ENCODE measurements at places on chromosomes 3 and 15.

DNA sequence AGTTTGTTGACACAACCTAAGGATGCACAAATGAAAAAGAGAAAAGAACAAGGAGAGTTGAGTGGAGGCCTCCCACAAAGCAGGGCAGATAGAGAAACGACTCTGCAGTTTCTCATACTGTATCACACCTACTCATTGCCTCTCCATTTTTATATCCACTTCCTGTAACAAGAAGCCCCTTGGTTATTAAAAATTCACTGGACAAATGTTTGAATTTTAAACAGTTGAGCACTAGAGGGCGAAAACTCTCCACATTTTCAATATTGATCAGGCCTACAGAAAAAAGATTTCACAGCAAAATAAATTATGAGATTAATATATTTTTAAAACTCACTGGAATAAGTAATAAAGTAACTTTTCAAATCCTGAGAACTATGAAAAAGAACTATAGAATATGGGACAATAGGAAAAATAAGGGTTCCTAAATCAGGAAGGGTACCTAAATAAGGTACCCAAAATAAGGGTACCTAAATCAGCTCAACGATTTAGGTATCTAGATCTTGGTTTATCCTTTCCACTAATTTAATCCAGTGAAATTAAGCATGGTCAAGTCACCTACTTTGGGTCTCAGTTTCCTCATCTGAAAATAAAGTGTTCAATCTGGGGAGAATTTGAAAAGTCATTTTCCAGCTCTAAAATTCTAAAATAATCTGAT lies 47.0 kb upstream of the PPIB start:
- peak; percentile 65 for DNase-seq

- no peak for DNase-seq
Measured at GRCh38 chr3:176075491-176075890, 1121.8 kb downstream of the TBL1XR1 start.

DNA sequence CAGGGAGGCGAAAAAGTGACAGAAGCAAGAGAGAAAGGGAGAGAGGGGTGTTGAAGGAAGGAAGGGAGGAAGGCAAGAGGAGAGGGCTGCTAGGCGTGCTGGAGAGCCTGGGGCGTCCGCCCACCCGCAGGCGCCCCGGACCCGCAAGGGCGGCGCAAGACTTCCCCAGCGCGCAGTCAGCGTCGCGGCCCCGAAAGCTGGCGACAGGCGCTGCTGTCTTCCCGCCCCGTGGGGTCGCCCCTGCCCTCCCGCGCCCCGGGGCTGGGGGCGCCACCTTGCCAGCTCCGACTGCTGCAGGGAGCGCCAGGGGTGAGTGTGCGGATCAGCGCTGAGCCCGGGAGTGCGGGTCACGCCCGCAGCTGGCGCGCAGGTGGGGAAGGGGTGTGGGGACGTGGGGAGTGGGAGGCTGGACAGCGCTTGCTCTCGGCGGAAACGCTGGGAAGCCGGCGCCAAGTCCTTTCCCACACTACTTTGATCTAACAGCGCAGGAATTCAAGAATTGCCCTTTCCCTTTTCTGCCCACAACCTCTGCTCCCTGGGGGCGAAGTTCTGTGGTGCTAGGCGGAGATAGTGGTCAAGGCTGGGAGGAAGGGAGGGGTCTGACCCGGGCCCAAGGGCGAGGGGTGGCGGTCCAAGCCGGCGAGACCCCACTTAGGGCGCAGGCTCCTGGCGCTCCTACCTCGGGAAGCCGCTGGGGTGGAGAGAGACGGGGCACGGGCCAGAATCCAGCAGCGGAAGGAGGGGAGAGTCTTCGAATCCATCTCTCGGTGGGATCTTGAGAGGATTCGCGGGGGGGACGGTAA lies 266.1 kb downstream of the CGGBP1 start:
- DNase-seq = no peak

DNA sequence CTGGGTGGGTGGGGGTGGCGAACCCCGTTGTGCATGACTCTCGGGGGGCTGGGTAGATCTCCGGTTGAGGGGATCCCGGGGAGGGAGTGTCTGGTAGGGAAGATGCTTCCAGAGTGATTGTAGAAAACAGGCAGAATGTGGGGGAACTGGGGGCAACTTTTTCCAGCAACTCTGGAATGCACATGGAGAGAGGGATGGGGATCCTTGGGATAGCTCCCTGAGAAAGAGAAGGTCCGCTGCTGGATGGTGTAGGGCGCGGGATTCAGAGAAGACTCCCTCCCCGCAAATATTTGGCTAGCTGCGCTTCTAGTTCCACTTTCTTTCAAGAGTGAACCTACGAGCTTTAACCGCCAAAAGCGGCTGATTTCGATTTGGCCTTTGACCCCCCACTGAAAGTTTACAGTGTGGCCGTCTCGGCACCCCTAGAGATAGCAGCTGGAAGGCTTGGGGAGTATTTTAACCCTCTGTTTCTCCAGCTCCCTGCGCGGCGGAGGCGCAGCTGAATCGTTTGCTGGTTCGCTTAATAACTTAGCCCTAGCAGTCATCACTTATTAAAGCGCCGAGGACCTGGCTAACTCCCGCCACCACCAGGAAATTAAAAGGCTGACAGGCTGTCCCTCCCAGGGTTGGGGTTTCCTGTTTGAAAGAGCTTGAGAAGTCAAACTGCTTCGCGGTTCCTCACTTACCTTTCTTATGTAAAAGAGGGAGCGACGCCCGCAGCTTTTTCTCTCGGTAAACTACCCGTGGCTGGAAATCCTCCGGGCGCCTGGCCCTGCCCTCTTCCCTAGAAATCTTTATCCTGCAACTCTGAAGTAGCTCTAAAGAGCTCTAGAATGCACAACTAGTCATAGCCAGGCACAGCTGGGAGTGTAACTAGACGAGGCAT lies 1.2 kb downstream of the PHLDB2 start:
- DNase-seq = peak; percentile 95

GRCh38 chr3:181999314-181999713 lies 287.6 kb downstream of the SOX2 start:
- DNase-seq = no peak

DNA sequence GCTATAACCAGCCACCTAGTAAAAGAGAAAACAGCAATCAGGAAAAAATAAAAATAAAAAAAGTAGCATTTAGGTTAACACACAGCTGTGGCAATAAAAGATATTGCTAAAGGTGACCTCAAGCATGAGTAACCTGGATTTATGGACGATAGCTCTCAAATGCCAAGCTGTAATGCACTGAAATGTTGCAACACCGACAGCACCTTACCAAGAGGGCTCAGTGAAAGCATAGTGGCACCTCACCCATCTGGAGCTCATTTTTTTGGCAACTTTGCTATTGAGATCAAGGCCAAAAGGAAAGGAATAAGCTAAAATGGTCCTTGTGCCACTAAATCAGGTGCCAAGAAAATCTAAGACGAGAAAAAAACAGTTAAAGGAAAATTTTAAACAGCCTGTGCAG lies 2.5 kb downstream of the HACD2 start:
- DNase-seq = no peak

GRCh38 chr15:58070801-58071418 lies 5.4 kb upstream of the ALDH1A2 start:
- DNase-seq = peak; percentile 63

DNA sequence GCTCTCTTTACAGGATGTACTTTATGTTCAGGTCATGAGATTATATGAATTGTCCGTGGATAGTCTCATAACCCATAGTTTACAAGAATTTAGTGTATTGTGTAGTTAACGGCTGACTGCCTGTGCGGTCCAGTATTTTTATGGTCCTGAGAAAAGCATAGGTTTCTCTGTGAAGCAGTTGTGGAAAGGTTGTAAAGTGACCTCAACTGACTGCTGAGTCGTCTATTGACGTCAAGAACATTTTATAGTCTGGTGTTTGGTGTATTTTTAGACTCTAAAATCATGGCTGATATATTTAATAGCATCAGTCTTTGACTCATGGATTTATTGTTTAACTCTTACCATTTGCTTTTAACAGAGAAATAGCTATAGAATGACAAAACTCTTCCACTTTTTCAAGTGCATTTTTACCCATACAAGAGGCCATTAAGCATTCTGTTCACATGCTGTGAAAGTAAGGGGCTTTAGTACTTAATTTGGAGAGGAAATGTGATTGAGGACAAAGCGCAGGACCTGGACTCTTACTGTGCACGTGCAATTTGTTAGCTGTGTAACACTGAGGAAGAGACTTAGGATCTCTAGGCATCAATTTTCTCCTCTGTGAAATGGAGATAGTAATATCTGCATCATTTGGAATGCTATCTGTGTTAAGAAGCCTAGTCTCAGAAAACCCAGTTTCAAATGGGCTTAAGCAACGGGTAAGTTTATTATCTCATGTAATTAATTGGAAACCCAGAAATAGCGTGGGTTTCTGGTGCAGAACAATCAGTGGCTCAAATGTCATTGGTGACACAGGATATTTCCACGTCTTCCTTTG lies 240.8 kb downstream of the NFKBIZ start:
- DNase-seq = peak; percentile 95

DNA sequence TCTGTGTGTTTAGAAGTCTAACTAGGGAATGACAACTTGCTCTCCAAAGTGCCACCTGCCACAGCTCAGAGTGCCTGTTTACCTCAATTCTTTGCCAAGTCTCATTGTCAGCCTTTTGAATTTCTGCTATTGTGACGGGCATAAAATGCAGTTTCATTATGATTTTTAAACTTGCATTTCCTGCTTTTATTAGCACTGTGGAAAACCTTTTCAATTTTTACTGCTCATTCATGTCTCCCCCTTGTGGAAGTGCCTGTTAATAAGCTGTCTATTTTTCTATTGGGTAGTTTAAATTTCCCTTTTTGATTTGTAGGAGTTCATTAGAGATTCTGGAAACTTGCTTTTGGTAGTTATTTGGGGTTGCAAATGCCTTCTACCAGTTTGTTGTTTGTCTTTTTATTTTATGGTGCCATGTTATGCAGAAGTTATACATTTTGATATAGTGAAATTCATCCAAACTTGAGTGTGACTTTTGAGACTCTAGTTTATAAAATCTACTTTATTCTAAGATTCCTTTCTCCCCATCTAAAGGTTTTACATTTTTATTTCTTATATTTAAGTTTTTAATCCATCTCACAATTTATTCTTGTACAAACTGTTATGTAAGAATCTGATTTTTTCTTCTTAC lies 53.9 kb upstream of the FRMD4B start:
- peak; percentile 32 for DNase-seq

- DNase-seq = peak; percentile 81
Measured at GRCh38 chr3:99714146-99714545, 75.8 kb downstream of the COL8A1 start.

DNA sequence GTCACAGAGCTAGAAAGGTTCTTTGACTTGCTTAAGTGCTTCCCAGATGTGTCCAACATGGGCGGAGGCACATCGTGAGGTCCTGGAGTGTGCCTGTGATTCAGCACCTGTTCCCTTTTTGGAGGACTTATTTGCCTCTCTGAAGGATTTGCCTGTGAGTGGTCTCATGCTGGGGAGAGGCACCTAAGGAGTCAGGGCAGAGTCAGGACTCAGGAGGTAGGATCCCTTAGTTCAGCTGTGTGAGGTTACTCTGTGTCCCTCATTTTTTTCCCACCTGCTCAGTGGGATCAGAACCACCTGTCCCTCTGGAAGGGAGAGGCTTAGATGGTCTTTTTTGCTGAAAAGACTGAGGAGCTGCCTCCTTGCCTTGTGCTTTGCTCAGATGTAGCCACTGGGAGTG lies 3.0 kb downstream of the ZNF589 start:
- DNase-seq = no peak

GRCh38 chr3:185820973-185821758 lies 3.7 kb downstream of the IGF2BP2 start:
- DNase-seq = peak; percentile 89

GRCh38 chr3:186784820-186785494 lies 1.6 kb downstream of the EIF4A2 start:
- no peak for DNase-seq

Measured in astrocyte of the spinal cord (primary cell).